ENCODE measurements at places on chromosomes 13 and 19.

DNA sequence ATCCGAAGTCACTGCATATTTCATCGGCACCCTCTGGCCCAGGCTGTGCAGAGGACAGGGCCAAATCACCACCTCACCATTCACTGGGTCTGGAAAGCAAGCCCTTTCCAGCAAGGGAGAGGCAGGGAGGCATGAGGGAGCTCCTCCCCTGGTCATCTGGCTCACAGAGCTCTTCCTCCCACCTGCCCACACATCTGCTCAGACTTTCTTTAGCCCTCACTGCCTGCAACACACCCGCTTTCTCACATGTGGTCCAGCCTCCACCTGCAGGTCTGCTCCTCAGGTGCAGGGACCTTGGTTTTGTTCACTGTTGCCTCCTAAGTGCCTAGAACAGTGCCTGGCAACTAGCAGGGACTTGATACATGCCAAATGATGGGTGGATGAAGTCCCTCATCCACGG, 21.0 kb upstream of the SLC35E1 start:
- DNase-seq: no peak

DNA sequence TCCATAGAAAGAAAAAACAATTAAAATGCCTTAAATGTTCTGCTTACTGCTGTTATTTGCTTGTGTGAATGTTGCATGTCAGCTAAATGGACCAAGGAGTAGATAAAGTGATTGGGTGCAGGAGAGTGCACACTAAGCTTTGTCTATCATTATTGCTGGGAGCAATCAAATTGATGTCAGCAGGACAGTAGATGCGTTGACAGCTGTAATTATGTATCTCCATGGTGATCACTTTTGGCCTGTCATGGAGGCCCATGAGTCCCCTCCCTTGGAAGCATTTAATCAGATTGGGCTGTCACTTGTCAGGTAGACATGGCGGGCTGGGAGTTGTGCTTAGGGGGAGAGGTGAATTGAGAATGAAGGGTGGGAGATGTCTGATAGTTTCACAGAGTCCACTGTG, 215.3 kb downstream of the PCCA start:
- no peak for DNase-seq

DNA sequence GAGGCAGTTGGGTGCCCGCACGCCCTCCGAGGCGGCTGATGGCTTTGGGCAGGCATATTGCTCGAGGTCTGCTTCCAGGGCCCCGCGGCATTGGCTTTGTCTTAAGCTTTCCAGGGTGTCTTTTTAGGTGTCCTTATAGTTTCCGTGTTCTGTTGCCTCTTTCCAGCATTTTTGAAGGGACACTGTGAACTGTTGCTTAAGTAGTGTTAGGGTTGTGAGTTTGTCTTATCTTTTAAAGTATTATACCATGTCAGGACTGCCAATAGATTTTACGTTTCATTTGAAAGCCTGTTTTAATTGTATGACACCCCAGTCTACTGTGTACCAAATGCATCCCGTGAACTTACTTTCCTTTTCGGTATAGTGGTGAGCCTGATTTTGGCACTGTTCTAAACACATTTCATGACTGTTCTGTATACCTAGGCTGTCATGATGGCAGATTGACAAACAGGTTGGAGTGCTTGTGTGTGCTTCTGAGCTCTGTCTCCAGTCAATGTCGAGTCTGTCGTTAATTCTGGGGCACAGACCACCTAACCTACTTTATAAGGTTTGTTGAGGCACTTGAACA, 656 bp downstream of the PCCA start:
- DNase-seq: peak; percentile 10

DNA sequence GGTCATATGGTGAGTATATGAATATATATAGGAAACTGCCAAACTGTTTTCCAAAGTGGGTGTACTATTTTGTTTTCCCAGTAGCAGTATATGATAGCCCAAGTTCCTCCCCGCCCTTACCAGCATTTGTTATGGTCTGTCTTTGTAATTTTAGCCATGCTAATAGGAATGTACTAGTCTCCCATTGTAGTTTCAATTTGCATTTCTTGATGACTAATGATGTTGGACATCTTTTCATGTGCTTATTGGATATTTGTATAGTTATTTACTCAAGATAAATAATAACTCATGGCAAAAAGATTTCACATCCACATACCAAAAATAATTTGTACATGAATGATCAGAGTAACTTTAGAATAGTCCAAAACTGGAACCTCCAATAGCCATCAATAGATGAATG, 75.3 kb upstream of the SERP2 start:
- DNase-seq: no peak

DNA sequence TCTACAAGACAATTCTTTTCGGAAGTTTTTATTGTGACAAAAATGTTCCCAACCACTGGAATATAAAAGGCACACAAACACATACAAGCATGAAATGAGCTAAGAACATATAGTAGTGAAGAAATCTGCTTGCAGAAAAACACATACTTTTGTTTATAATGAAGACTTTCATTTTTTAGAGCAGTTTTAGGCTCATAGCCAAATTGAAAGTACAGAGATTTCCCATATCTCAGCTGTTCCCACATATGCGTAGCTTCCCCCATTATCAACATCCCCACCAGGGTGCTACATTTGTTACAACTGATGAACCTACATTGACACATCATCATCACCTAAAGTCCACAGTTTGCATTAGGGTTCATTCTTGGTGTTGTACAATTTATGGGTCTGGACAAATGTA, 249.4 kb downstream of the KCTD12 start:
- DNase-seq: no peak

- no peak for DNase-seq
Observed at GRCh38 chr13:42650506-42650905, 76.6 kb downstream of the TNFSF11 start.

GRCh38 chr13:60701895-60702294, 304.9 kb downstream of the TDRD3 start:
- DNase-seq: no peak

DNA sequence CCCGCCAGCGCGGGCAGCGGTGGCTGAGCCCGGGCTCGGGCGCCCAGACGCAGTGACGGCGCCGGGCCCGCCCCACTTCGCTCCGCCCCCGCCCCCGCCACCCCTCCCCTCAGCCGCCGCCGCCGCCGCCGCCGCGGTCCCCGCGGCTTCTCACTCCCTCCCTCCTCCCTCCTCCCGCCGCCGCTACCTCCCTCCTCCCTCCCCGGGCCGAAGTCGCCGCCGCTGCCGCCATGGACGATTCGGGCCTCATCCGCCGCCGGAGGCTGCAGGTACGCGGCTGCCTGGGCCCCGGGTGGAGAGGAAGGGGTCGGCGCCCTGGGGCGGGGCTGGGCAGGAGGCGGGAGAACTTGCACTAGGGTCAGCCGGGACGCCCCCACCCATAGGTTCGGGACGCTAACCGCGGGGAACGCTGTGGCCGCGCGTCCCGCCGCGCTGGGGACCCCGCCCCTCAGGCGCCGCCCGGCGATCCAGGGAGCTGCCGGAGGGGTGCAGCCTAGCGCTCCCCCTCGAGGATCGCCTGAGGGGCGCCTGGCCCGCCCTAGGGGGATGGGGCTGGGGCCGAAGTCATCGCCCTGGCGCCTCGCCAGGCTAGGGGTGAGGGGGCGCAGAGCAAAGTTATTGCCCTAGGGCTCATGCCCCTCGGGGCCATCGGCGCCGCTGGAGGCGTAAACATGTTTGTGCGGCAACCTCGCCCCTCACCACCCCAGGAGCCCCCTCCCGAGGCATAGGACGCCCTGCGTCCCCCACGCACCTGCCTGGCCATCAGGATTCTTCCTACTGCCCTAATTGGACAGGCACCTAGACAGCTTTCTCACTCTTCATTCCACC, 427 bp downstream of the RTBDN start:
- DNase-seq: peak; percentile 38

GRCh38 chr19:11100049-11100448, 10.8 kb downstream of the LDLR start:
- no peak for DNase-seq

GRCh38 chr13:80939581-80939980, 598.7 kb upstream of the SPRY2 start:
- DNase-seq: no peak

DNA sequence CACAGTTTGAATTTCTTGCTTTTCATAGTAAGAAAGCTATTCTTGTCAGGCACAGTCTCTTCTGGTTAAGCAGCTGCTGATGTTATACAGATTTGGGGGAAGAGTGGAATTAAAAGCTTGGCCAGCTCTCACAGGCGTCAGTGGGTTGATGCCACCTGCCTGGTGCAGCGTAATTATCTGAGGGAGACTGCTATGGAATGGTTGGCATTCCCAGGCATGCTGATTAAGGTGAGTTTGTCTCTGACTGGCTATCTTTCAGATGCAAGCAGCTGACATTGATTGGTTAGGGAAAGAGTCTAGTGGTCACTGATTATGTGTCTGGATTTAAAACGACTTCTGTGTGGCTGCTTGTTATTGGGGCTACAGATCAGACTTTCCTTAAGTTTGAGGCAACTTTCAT, 948.4 kb downstream of the UQCRFS1 start:
- no peak for DNase-seq

GRCh38 chr19:32921624-32922023, 50.1 kb downstream of the CEP89 start:
- DNase-seq: no peak

- DNase-seq: no peak
Observed at GRCh38 chr13:25783076-25783475, 268.7 kb downstream of the SHISA2 start.

- no peak for DNase-seq
Observed at GRCh38 chr13:47564041-47564440, 437.0 kb downstream of the SUCLA2 start.

DNA sequence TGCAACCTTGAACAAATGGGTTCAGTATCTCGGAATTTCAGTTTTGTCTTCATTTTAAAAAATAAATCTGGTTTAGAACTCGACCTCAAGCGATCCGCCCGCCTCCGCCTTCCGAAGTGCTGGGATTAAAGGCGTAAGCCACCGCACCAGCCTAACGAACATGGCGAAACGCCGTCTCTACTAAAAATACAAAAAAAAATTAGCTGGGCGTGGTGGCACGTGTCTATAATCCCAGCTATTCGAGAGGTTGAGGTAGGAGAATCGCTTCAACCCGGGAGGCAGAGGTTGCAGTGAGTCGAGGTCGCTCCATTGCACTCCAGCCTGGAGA, 571 bp downstream of the ZNF302 start:
- DNase-seq: no peak

DNA sequence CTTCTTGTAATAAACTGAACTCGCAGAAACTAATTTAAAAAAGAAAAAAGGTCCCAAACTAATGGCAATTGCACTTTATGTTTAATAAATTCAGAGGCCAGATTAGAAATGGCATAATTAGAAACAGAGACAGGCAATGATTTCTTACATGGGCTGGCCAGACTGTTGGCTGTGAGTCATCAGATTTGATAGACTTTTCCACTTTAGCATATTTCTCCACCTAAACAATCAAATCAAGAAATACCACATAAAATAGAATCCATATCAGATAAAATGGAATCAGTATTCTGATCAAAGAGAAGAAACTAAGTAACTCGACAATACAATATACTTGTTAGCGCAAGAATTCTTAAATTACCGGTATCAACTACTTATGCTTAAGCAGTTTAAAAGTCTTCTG, 29.0 kb downstream of the EXOSC8 start:
- no peak for DNase-seq

DNA sequence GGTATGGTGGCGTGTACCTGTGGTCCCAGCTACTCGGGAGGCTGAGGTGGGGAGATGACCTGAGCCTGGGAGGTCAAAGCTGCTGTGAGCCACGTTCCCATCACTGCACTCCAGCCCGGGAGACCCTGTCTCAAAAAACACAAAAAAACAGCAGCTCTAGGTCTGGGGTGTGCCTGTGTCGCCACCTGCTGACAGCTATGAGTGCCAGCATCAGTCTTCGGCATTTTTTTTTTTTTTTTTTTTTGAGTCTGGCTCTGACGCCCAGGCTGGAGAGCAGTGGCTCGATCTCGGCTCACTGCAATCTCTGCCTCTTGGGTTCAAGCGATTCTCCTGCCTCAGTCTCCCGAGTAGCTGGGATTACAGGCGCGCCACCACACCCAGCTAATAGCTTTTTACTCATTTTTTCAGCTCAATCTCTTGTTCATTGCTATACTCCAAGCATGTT, 10.1 kb downstream of the AP2S1 start:
- peak; percentile 79 for DNase-seq

GRCh38 chr13:80039000-80039399, 301.9 kb downstream of the SPRY2 start:
- no peak for DNase-seq

DNA sequence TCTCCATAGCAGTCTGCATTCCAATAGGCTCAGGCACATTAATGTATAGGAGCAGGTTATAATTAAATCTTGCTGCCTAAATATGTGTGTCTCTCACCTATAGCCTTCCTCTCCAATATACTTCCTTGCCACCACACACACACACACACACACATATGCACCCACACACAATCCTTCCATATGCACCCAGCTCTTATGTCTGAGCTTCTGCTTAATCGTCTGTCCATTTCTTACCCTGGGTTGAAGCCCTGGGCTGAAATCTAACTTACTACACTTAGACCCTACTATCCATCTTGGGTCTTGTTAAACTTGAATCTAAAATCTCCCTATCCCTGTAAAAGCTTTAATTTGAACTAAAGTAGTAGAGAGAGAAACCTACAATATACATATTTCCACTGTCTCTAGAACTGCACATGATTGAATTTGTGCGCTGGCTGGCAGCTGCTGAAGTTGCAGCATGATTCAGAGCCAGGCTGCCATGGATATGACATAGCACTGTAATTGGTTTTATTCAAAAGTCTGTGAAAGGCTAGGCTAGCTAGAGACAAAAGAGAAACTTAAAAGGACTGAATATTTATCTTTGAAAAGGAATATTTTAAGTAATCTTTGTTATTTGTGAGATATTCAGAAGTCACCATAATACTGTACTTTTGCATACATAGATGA, 25.7 kb upstream of the FREM2 start:
- no peak for DNase-seq

DNA sequence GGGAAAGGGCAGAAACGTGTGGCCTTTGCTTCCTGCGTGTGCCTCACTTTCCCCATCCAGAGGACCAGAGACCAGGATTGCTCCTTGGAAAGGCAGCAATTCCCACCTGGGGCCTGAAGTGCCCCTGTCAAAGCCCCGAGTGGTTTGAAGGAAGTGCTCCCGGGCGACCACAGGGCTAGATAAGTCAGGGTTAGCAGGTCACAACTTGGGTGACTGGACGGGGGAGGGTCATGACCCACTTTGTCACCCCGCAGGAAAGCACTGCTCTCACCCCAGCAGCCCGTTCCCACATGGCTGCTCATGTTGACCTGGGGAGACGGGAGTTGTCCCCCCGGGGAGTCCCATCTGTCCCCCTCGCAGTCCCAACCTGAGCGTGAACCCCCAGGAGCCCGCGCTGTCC, 459 bp downstream of the PRAM1 start:
- no peak for DNase-seq
